Neural crest cell (in vitro differentiated cells): ENCODE measurements at places on chromosomes 12 and 14. TPM values are rescaled to one million over a fixed set of nuclear protein-coding genes. Genes with fewer than 3 reads are reported as not detected.

The HOXC6 gene
- 10.7 and 11.0 TPM in 2 replicates for total RNA-seq

DNA sequence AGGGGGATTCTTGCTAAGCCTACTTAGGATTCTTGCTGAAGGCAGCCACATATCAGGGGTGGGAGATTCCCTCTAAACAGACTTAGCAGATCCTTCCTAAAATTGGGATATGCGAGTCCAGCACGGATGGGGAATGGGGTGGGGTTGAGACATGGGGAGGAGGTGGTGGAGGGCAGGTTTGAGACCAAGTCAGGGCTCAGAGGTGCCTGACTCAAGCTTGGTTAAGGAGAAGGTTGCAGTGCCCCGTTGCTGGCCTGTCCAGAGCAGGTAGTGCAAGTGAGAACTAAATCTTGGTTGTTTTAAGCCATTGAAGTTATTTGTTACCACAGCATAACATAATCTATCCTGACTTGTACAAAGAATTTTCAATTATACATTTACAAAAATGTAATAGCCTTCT, 359.7 kb downstream of the AACS start:
- H3K36me3 ChIP-seq = no peaks in the 10 kb centered on the region
- H3K27ac ChIP-seq = peak overlapping the region; percentile 57
- H3K27me3 ChIP-seq = peaks cover 7% of the 10 kb centered on the region
- peaks cover 5% of the 10 kb centered on the region for H3K4me1 ChIP-seq
- no peak for DNase-seq

- H3K27me3 ChIP-seq = peaks cover 73% of the 10 kb centered on the region
- H3K27ac ChIP-seq = no peak overlapping the region
- DNase-seq = no peak
- peaks cover 2% of the 10 kb centered on the region for H3K36me3 ChIP-seq
- peak overlapping the region; percentile 82 for H3K4me3 ChIP-seq
These were observed 4.6 kb downstream of the MARCHF9 start for GRCh38 chr12:57759360-57759980.

GRCh38 chr12:90773491-90773890, 181.5 kb downstream of the CCER1 start:
- H3K27ac ChIP-seq = no peak overlapping the region
- DNase-seq = no peak
- H3K4me1 ChIP-seq = no peaks in the 10 kb centered on the region
- no peak overlapping the region for H3K4me3 ChIP-seq
- H3K27me3 ChIP-seq = no peaks in the 10 kb centered on the region
- no peaks in the 10 kb centered on the region for H3K36me3 ChIP-seq

The IAPP gene
- 0.28 TPM in 1 of 2 replicates, not detected in the other for total RNA-seq

GRCh38 chr12:99026332-99027054, 381.4 kb downstream of the APAF1 start:
- no peaks in the 10 kb centered on the region for H3K27me3 ChIP-seq
- H3K4me3 ChIP-seq = no peak overlapping the region
- peaks cover 4% of the 10 kb centered on the region for H3K4me1 ChIP-seq
- no peak overlapping the region for H3K27ac ChIP-seq

The SLC6A12 gene
- 0.14 and 0.47 TPM in 2 replicates for total RNA-seq

The CPNE8 gene
- total RNA-seq = 7.0 and 8.8 TPM in 2 replicates

The TAS2R19 gene
- 2.8 and 3.3 TPM in 2 replicates for total RNA-seq
